AG04450 (cell line): ENCODE measurements at places on chromosomes 6 and 20.

DNA sequence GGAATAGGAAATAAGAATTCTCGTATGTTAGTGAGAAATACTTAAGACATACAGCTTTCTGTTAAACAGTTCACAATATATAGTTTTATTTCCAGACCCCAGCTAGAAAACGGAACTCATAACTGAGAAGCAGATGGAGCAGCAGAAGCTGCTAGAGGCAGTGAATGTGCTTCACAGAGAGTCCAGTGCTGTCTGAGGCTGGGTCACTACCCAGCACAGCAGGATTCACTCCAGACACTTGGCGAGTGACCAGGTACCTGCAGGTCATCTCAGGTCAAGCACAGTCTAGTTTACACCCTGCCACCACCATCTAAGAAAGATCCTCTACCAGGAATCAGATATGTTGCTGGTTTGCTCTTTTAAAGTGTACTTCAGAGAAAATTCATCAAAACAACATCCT is 243.1 kb upstream of the RAB32 start:
- no peak for DNase-seq

- no peak for DNase-seq
Measured at GRCh38 chr20:15867899-15868298, 705.3 kb downstream of the KIF16B start.

- DNase-seq: no peak
Measured at GRCh38 chr6:41568585-41569384, 22.6 kb downstream of the FOXP4 start.

- no peak for DNase-seq
Measured at GRCh38 chr6:16130437-16130891, 1.6 kb downstream of the MYLIP start.

DNA sequence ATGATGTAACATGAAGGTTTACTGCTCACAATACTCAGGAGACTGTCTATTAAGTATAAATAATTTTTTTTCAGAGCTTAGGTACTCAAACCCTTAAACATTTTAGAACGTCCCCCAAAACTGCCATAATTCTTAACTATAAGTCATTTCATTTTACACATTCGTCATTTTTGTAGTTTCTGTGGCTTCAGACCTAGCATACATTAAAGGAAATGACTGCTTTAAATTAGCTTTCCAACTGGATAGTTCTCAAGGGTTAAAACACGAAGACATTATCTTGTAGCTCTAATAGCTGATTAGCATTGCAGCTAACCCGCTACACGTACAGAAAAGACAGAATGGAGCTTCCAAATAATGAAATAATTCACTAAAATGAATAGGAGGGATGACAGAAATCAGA is 24.9 kb upstream of the PLN start:
- DNase-seq: no peak

- no peak for DNase-seq
Measured at GRCh38 chr6:1402369-1402768, 13.0 kb downstream of the FOXF2 start.

- DNase-seq: no peak
Measured at GRCh38 chr6:10981409-10981808, 62.7 kb downstream of the ELOVL2 start.

GRCh38 chr6:16409531-16410441 is 171.4 kb downstream of the GMPR start:
- DNase-seq: no peak
